Fibroblast of skin of abdomen (primary cell): ENCODE measurements at places on chromosomes 12 and 14.

DNA sequence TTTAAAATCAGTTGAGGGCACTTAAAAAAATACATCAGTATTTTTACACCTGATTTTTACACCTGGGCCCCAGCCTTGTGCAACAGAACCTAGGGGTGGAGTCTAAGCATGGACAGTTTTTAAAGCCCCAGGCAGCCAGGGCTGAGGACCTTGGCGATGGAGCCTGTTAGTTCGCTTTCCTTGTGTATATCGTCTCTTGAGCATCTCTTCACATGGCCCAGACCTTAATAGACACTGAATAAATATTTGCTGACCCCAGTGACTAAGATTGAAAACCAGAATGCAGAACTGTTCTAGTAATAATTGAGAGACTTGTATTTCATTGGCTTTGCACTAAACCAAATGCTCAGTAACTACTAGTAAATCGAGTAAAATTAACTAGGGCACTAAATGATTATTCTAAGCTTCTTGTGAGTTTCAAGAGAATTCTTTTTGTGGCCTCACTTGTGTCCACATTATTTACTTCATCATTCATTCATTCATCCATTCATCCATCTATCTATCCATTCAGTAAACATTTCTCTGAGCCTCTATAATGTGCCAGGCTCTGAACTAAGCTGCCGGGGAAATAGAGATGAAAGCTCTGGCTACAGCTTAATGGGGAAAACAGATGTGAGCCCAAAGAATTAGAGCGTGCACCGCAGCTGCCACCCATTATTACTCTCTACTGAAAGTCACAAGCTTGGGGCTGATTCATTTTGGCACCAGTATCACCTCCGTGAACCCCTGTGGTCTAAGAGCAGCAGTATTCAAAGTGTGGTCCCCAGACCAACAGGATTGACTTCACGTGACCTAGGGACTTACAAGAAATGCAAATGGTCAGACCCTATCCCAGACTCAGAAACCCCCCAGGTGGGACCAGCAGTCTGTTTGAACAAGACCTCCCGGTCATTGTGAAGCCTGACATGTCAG is 30.7 kb upstream of the BCL7A start:
- DNase-seq, result peak; percentile 45

GRCh38 chr14:93977790-93978581 is 1.6 kb upstream of the ASB2 start:
- no peak for DNase-seq

DNA sequence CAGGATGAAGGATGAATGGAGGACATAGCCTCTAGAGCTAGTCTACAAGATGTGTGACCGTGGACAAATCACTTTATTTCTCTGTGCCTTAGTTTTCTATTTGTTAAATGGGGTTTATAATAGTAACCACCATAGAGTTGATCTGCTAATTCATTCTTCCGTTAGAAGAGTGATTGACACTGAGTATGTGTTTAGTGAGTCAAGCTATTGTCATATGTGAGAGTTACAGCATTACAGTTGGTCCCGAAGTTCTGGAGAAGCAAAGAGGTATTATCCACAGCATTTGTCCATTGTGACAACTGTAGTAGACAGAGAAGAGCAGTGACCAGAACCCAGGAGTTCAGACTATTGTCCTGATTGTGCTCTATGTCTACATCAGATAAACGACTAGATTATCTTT is 14.1 kb downstream of the FAR2 start:
- DNase-seq, result no peak

DNA sequence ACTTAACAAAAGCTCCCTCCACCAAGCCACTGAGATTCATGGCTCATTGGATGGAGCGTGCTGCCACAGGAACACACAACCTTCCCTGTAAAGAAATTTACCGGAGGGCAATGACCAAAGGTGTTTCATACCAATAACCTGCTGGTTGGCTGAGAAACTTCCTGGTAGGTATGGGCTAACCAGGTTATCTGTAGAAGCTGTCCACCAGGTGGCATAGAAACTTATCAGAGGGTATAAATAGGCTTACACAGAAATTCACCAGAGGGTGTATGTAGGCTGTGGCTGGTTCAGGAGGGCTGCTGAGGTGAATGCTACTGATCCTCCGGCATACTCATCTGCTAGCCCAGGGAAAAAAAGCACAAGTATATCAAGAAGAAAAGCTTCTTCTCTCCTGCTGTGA is 27.1 kb upstream of the MTERF2 start:
- DNase-seq, result no peak

GRCh38 chr12:77160931-77161330 is 95.6 kb upstream of the E2F7 start:
- DNase-seq, result peak; percentile 44

DNA sequence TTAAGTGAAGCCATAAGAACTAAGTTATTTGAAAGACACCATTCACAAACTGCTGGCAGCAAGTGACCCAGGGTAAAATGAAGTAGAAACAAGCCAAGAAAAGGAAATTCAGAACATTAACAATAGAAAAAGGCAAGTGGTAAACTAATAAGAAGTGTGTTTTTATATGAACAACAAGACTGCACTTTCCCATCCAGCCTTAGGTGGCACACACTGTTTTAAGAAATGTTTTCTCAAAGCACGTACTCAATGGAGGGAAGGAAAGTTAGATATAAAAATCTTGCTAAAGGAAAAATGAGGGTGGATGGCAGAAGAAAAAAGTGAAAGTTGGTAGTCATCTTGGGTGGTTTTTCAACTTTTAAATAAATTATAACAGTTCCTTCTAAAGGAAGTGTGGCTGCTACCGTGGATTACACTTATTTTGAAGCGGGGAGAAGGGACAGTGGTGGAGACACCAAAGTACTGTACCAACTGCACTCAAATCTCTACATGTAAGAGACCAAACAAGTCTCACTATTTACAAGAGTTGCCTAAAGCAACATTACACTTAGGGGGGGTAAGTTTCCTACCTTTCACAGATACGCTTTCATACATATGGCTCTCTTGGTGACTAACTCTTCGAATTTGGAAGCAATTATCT is 58.8 kb downstream of the SEL1L start:
- DNase-seq, result no peak

GRCh38 chr14:86639146-86639545 is 1109.2 kb downstream of the FLRT2 start:
- peak; percentile 8 for DNase-seq

DNA sequence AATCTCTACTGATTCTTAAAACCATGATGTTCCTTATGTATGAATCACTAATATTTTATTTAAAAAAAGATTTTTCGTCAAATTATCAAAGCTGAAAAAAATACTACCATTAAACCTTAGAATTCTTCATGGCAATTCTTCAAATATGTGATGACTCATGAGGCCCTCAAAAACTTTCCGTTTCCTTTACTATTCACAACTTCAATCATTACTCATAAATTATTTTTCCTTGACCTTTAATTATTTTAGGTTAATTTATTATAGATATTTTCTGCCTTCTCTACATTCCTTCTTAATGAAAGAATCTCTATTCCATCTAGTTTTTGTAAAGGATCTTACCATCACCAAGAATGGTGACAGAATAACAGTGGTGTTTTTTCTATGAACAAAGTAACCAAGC is 162.1 kb upstream of the SOX5 start:
- peak; percentile 26 for DNase-seq

GRCh38 chr14:96001866-96002497 is 37.2 kb upstream of the C14orf132 start:
- DNase-seq, result peak; percentile 6

DNA sequence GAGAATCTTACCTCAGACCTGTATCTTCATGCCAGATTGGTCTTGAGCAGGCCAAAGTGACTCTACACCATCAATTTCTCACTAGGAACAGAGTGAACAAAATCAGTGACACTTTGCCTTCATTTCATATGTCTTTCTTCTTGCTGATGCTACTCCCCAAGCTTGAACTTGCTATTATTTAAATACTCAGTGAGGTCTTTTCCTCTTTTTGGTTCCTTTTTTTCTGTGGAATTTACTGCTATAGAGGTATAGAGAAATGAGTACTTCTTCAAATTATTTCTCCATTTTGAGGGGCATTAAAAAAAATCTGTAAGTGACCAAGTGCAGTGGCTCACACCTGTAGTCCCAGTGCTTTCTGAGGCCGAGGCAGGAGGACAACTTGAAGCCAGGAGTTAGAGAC is at the start of gene GPR33:
GPR33 (minus strand) TSS at position 154 of the 400 bp plus-strand sequence. CDS start 4,074 bp downstream, outside the sequence.
- no peak for DNase-seq

GRCh38 chr14:103630364-103631108 is 1.5 kb downstream of the KLC1 start:
- no peak for DNase-seq

GRCh38 chr12:24823808-24824515 is 124.9 kb downstream of the BCAT1 start:
- DNase-seq, result no peak

- DNase-seq, result no peak
Observed at GRCh38 chr12:92695577-92695976, 7.2 kb upstream of the PLEKHG7 start.

GRCh38 chr12:104060791-104061190 is 3.5 kb upstream of the HCFC2 start:
- DNase-seq, result no peak

DNA sequence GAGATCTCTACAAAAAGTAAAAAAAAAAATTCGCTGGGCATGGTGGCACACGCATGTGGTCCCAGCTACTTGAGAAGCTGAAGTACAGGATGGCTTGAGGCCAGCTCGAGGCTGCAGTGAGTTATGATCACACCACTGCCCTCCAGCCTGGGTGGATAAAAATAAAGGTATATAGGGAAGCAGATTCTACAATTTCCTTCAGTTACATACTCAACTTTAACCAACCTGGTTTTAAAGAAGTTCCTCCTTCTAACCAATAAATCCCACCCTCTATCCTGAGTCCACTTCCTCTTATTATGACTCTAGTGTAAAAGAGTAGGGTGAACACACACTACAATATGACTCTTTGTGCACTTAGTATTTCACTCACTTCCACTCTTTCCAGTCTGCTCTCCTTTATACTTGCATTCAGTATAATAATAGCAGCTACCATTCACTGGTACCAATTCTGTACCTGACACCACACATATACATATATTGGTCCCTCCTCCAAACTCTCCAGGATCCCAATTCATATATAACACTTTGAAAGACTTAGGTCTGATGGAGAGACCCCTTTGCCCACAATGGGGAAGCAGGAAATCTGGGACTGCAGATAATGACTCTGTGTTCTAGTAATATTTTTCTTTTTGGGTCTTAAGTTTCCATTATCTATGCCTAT is 2.3 kb downstream of the ARF3 start:
- DNase-seq, result no peak

DNA sequence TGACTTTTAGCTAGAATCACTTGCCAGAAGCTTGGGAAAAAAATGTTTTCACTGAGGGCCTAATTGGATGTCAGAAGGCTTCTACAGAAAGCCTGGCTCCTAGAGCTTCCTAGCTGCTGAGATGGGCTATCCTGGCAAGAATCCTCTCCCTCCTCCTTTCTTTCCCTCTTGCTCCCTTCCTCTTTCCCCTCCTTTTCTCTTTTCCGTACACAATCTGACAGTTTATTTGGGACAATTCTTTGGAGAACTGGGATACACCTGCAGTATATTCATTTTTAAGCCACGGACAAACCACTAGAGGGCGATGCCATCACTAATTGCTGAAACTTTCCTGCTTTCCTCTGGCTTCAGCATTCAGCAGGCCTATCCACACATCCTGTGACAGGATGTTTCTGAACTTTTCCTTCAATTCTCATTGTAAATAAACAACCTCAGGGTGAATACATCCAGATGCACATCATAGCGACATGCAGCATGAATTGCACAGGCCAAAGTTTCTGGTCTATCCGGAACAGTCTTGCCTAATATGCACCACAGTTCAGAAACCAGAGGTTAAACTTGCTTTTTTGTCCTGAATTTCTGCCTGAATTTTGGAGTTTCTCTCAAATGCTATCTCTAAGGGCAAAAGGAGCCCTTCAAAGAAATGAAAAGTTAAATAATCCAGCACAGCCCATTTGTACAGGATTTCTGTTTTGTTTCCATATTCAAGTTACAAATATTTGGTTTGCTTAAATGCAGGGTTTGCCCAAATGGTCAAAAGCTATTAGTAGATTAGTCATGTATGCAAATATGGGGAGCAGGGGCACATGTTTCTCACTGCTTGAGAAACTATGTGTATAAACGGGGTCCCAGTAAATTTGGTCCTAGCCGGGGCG is 142.8 kb downstream of the PAWR start:
- peak; percentile 70 for DNase-seq

GRCh38 chr12:103928682-103929045 is 1.5 kb upstream of the HSP90B1 start:
- no peak for DNase-seq

GRCh38 chr14:92703516-92703915 is 44.9 kb downstream of the LGMN start:
- DNase-seq, result no peak

GRCh38 chr12:28026701-28027100 is 54.2 kb upstream of the PTHLH start:
- no peak for DNase-seq

DNA sequence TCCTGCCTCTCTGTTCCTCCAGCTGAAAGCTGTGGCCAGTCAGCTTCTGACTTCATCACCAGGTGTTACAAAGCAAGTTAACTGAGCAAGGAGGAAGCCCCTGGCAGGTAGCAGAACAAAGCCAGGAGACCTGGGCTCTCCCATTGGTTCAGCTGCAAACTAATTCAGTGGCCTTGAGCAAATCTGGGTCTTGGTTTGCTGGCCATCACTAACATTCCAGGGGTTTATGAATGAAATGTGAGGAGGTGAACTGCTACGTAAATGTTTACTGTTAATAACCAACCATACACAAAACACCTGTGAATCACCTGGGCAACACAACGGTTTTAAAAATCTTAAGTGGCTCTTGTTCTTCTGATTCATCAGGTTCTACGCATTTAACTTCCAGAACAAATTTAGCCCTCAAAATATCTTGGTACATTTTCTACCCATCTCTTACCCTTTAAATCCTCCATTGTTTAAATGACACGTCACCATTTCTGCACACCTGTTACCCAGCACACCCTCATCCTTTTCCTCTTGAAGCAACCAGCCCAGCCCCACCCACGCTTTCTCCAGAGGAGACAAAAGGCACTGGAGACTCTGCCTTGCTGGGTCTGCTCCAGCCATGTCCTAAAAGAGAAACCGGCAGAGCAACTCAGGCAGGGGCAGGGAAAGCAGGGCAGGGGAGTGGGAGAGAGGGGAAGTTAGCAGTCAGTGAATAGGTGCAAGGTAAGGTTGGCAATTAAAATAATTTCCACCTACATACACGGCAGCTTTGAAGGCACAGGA is 49.3 kb upstream of the TSPAN11 start:
- no peak for DNase-seq

- DNase-seq, result peak; percentile 48
Observed at GRCh38 chr14:62162998-62163589, 400.9 kb downstream of the SNAPC1 start.
